ENCODE measurements at places on chromosomes 2 and 18.

- DNase-seq = no peak
These were observed 165.0 kb downstream of the ZEB2 start for GRCh38 chr2:144354953-144355352.

- DNase-seq = no peak
These were observed 30.9 kb upstream of the EGR4 start for GRCh38 chr2:73324126-73324725.

DNA sequence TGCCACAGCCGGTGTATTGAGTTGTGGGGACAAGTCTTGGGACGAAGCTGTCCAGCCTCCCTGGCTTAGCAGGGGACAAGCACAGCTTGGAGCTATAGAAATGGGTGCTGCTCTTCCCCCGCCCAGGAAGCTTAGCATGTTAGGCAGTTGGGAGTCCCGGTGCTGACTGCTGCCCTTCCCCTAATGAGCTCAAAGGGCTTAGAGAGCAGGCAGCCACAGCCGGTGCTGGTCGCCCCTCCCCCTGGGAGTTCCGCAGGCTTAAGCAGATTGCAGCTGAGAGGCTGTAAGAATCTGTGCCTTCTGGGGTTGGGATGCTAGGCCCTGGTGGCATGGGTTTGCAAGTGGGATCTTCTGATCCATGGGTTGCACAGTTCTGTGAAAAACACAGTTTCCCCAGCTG, 237.3 kb downstream of the DCDC2C start:
- no peak for DNase-seq

DNA sequence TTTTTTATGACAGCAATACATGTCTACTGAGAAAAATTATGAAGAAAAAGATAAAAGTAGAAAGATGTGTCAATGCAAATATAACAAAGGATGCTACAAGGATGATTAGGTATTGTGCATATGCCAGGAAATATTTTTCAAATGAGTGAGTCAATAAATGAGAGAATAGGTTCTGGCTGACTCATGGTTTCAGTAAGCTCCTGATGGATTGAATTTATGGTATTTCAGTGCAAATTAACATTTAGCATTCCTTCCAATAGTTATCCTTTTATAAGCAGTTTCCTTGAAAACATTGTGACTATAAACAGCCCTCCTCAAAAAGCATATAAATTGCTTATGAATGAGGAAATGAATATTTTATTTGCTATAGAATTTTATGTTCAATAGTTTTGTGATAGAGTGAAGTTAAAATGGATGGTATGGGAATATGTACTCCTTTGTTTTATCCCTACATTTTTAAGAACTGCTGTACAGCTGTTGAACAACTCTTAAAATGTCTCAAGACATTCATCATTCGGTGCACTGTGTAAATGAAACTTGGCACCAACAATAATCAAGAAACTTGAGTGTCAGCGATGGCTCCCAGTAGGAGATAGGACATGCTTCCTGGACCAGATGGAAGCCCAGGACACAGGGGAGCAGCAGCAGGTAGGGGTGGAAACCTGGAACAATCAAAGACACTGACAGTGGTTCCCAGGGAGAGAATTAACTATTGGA, 144.7 kb downstream of the PMAIP1 start:
- no peak for DNase-seq

GRCh38 chr18:1304392-1304992, 399.8 kb downstream of the ADCYAP1 start:
- DNase-seq = no peak
